CD4-positive, alpha-beta memory T cell (primary cell): ENCODE measurements at places on chromosomes 16 and 17. TPM values are rescaled to one million over a fixed set of nuclear protein-coding genes. Genes with fewer than 3 reads are reported as not detected.

LPO gene
- not detected for total RNA-seq

NATD1 gene
- total RNA-seq: 13.1 TPM

- no peak for DNase-seq
Observed at GRCh38 chr16:56915336-56916119, 16.4 kb upstream of the HERPUD1 start.

CLDN9 gene
- total RNA-seq: not detected

WNK4 gene
- 0.41 TPM for total RNA-seq

DNA sequence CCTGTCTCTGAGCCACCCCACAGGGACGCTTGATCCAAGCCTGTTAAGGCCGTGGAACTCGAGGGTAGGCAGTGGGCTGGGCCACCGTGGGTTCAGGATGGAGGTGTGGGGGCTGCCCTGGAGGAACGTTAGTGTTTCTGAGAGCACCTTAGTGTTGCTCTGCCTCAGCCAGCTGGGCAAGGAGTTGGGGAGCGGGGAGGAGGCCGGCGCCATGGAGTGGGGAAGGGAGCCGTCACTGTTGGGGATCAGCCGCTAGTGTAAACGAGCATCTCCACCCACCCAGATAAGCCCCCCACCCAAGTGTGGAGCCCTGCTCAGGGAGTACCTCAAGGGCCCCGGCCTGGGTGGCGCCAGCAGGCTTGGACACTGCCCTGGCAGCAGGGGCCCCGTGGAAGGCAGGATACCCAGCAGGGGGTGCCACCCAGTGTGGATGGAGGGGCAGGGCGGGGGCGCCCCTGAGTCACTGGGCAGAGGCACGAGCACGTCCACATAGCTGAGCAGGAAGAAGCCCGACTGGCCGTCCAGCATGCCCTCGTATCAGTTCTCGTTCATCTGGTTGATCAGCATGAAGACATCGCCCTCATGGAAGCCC lies 98.6 kb downstream of the KPNA2 start:
- no peak for DNase-seq

DNA sequence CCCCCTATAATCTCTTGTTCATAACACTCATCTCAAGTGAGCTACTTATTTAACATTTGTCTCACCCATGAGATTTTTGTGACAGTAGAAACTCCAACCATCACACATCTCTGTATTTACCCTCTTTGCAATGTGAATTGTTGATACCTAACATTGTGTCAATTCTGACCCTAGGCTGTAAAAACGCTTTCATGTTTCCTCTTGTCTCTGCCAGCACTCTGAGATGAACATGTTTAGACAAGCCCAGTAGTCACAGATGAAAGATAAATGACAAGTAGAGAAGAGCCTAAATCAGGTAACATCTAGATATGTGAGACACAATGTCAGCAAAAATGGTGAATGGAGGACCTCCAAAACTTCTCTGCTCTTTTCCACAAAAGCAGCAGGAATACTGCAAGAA lies 1254.5 kb upstream of the GOT2 start:
- DNase-seq: no peak

GRCh38 chr17:9944704-9945103 lies 39.6 kb upstream of the RCVRN start:
- DNase-seq: no peak

KRTAP4-5 gene
- total RNA-seq: not detected

BRIP1 gene
- 1.7 TPM for total RNA-seq

DNA sequence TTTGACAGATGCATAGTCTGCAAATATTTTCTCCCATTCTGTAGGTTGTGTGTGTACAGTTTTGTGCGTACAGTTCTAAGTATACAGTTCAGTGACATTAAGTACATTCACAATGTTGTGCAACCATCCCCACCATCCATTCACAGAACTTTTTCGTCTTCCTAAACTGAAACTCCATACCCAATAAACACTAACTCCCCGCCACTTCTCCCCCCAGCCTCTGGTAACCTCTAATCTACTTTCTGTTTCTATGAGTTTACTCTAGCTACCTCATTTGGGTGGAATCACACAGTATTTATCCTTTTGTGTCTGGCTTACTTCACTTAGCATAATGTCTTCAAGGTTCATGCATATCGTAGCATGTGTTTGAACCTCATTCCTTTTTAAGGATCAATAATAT lies 14.3 kb downstream of the PIK3R5 start:
- no peak for DNase-seq

- peak; percentile 75 for DNase-seq
Observed at GRCh38 chr17:78253946-78254672, 22.7 kb downstream of the TMEM235 start.

ADAD2 gene
- total RNA-seq: not detected

GRCh38 chr17:40101367-40102210 lies 1.2 kb upstream of the NR1D1 start:
- no peak for DNase-seq

GRCh38 chr16:90010676-90011507 lies 8.4 kb downstream of the DBNDD1 start:
- no peak for DNase-seq

GRCh38 chr17:16918443-16918842 lies 53.5 kb downstream of the TNFRSF13B start:
- no peak for DNase-seq

- DNase-seq: no peak
Observed at GRCh38 chr17:21299981-21300600, 15.6 kb downstream of the MAP2K3 start.

HOXB4 gene
- 3.1 TPM for total RNA-seq

- DNase-seq: no peak
Observed at GRCh38 chr16:24834459-24835335, 11.1 kb upstream of the SLC5A11 start.

GRCh38 chr17:79324194-79324593 lies 249.6 kb downstream of the ENGASE start:
- no peak for DNase-seq

- no peak for DNase-seq
Observed at GRCh38 chr16:55809851-55810250, 23.0 kb downstream of the CES1 start.
